Melanocyte of skin (primary cell): ENCODE measurements at places on chromosomes 4 and X. TPM values are rescaled to one million over a fixed set of nuclear protein-coding genes. Genes with fewer than 3 reads are reported as not detected.

The CPZ gene
- 0.34 TPM in 1 of 2 replicates, not detected in the other for total RNA-seq

The PARM1 gene
- total RNA-seq, result not detected in 2 replicates

The MAGEA2 gene
- not detected in 2 replicates for total RNA-seq

The ADRA2C gene
- total RNA-seq, result 0.15 and 0.33 TPM in 2 replicates

The PNMA6F gene
- not detected in 2 replicates for total RNA-seq

The CLGN gene
- total RNA-seq, result not detected in 2 replicates

The UGT2B10 gene
- total RNA-seq, result not detected in 2 replicates

The SERPINA7 gene
- total RNA-seq, result not detected in 2 replicates

The MTMR8 gene
- total RNA-seq, result 0.93 and 1.7 TPM in 2 replicates

The DMRTC1 gene
- total RNA-seq, result not detected in 2 replicates

The RAI2 gene
- total RNA-seq, result under 0.01 TPM in 1 of 2 replicates, not detected in the other

The ARHGAP6 gene
- under 0.01 and 0.46 TPM in 2 replicates for total RNA-seq

The MAP3K15 gene
- not detected in 2 replicates for total RNA-seq

The SLC25A53 gene
- total RNA-seq, result 6.5 and 13.8 TPM in 2 replicates

The MEPE gene
- total RNA-seq, result not detected in 2 replicates

The MAGEB1 gene
- total RNA-seq, result not detected in 2 replicates

The GABRG1 gene
- not detected in 2 replicates for total RNA-seq

The STARD8 gene
- total RNA-seq, result 9.5 and 10.3 TPM in 2 replicates
